Sciatic nerve (tissue), 2 donors: ENCODE measurements at places on chromosomes 16 and 17. TPM values are rescaled to one million over a fixed set of nuclear protein-coding genes. Genes with fewer than 3 reads are reported as not detected.

- DNase-seq, result no peak
Observed at GRCh38 chr16:2200313-2200712, 3.9 kb upstream of the CASKIN1 start.

GRCh38 chr17:50469208-50469605, 527 bp upstream of the CHAD start:
- DNase-seq, result no peak

SOX8 gene
- 57.7 TPM for total RNA-seq

CACNG4 gene
- total RNA-seq, result 0.36 TPM

- no peak for DNase-seq
Observed at GRCh38 chr17:78774453-78774852, 7.6 kb downstream of the CYTH1 start.

- no peak for DNase-seq
Observed at GRCh38 chr17:12089809-12090384, 69.2 kb downstream of the MAP2K4 start.

DNA sequence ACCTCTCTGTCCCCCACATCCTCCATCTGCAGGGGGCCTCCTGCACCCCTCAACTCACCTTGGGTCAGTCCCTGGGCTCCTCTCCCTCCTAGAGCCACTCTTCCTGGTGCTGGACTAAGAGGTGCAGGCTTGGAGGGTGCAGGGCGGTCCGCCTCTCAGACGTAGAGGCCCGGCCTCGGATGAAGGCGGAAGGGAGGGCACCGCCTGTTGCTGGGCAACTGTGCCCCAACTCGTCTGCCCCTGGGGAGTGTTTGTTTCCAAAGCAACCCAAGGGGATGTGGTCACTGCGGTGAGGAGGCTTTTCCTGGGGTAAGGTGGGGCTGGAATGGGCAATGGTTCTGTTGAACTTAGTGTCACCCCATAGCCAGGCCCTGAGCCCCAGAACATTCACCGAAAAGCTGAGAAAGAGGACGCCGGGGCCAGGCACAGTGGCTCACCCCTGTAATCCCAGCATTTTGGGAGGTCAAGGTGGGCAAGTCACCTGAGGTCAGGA, at the start of gene C16orf54:
Gene C16orf54, minus strand, starts transcription at position 138 of the 493 bp plus-strand sequence. CDS start 1,039 bp downstream, outside the sequence.
- peak; percentile 72 for DNase-seq

WIPF2 gene
- 41.1 TPM for total RNA-seq

GRCh38 chr17:4134721-4135120, 8.1 kb downstream of the ZZEF1 start:
- DNase-seq, result no peak

DNA sequence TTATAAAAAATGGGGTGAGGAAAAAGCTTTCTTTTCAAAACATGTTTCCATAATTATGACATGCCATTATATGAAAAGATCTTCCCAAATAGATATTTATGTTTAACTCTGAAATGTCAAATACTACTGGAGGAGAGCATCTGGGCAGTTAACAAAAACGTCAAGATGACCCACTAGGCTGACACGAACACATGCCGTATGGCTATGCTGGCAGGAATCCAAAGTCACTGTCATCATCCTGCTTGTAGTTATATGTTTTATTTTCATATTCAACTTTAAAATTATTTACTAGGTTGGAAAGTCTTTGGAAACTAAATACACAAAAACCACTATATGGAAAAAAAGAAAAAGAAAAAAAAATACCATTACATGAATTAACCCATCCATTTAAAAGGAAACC, 27.3 kb downstream of the ANKFY1 start:
- no peak for DNase-seq

DNA sequence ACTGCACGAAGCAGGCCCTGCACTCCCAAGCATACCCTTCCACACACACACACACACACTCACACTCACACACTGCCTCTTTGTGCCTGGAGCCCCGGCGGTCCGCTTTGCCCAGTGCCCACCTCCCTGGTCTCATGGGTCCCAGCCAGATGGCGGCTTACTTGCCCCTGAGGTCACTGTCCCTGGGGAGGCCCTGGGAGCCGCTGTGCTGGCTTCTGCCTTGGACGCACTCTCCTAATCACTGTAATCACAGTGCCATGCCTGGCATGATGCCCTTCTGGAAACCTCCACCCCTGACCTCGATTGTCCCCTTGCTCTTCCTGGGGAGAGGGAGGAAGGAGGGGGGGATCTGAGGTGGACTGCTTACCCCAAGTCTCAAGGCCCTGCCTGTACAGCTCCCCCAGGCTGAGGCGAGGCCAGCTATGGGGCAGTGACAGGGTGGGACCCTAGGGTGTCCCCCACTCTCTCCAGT, 36.0 kb downstream of the ARHGAP23 start:
- DNase-seq, result peak; percentile 86

HES7 gene
- total RNA-seq, result 1.1 TPM

GRCh38 chr16:67278773-67279295, 498 bp upstream of the PLEKHG4 start:
- no peak for DNase-seq

- DNase-seq, result no peak
Observed at GRCh38 chr17:65677932-65678331, 116.5 kb upstream of the AXIN2 start.

- DNase-seq, result no peak
Observed at GRCh38 chr17:18261146-18261515, 669 bp downstream of the MIEF2 start.

DNA sequence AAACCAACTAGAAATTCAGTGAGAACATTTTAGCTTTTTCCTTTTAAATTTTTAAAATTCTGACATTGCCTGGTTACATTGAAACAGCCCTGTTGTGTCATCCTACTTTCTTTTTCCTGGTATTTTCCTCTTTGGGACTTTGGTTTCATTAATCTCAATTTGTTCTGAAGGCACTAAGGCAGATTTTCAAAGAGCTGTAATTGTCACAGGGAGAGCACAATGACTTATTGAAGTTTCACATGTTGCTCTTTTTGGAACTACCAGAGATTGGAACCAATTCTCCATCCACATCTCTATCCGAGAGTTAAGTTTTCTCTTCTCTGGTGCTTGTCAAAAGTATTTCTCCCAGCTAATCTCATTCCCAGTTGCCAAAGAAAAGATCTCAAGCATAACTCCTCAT, 144.7 kb upstream of the TBX2 start:
- no peak for DNase-seq

- no peak for DNase-seq
Observed at GRCh38 chr17:79360196-79360595, 250.7 kb downstream of the RBFOX3 start.

GRCh38 chr17:76732734-76733617, 4.2 kb downstream of the SRSF2 start:
- no peak for DNase-seq

GRCh38 chr16:88569614-88569984, 604 bp upstream of the ZC3H18 start:
- no peak for DNase-seq

- no peak for DNase-seq
Observed at GRCh38 chr17:82304826-82305726, 12.3 kb downstream of the CD7 start.

AGRP gene
- total RNA-seq, result not detected

GRCh38 chr16:2516391-2517240, 2.9 kb downstream of the ATP6V0C start:
- DNase-seq, result no peak

SLC16A11 gene
- 0.89 TPM for total RNA-seq

CCR7 gene
- total RNA-seq, result 1.4 TPM

HOXB1 gene
- not detected for total RNA-seq

MEFV gene
- 3.0 TPM for total RNA-seq

GRCh38 chr16:51697454-51697853, 546.4 kb upstream of the SALL1 start:
- no peak for DNase-seq

DNA sequence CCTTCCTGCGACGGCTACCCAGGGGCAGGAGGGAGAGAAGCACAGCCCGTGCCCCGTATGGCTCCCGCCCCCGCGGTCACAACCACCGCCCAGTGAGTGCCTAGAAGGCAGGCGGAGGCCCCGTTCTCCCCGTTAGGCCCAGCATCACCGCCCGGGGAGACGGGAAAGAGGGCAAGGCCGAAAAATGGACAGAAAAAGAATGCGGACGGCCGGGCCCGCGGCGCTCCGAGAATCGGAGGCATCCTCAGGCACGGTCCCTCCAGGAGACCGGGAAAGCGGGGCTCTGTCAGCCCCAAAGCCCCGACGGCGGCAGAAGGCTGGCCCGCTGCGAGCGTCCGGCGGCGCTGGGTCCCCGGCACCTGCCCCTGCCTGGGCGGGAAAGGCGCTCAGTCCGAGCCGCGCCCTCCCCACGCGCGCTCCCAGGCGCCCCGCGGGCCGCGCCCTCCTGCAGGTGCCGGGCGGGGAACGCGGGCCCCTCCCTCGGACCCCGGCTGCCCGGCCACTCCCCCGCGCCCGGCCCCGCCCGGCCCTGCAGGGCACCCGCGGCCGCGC, 407 bp downstream of the MCRIP1 start:
- no peak for DNase-seq

DNA sequence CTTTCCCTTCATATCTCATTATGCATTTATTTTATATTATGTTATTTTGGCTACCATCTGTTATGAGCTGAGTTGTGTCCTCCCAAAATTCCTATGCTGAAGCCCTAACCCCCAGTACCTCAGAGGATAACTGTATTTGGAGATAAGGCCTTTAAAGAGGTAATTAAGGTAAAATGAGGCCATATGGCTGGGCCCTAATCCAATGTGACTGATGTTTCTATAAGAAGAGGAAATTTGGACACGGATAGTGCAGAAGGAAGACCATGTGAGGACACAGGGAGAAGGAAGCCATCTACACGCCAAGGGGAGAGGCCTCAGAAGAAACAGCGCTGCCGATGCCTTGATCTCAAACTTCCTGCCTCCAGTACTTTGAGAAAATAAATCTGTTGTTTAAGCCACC, 557.7 kb upstream of the CDH5 start:
- DNase-seq, result no peak

GHDC gene
- 22.7 TPM for total RNA-seq

DNA sequence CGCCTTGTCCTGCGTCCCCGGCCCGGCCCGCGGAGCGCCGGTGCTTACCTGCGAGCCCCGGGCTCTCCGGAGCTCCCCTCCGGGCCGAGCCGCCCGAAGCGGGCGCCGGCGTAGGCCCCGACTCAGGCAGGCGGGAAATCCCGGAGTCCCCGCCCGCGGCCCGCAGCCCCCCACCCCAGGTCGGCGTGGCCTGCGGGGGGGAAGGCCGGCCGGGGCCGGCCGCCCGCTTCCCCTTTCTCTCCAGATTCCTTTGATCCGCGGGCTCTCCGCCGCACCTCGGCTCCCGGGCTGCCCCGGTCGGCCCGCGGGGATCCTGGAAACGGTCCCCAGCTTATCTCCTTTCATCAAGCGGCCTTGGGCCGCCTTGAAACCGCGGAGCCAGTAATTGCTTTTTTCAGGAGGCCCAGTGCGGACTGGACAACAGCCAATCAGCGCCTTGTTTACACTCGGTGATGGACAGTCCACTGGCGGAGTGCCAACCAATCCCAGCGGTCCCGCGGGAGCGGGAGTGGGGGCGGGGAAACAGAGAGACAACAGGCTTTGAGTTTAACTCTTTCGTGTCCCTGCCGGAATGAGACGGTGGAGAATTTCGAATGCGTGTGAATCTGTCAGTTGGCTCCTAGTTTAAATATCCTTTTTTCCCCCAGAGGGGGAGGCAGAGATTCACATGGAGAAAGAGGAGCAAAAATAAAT, 1.4 kb upstream of the BAHCC1 start:
- peak; percentile 100 for DNase-seq

DNA sequence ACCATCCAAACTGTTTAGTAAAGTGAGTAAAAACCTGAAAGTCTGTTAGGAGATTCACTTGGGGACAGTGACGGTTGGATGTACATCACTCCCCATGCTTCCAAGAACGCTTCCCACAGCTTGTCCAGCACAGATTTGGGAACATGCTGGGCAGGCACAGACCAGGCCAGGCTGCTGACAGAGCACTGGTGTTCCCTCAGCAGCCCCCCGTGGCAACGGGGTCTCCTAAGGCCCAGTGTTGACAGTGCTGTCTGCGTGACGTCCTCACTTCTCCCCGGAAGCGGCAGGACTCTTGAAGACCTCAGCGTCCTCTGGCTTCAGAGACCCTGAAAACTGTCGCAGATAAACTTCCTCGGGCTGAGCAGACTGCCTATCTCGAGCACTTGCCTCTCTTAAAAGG, 8.9 kb upstream of the TRPV3 start:
- no peak for DNase-seq

- no peak for DNase-seq
Observed at GRCh38 chr17:40564195-40564882, 933 bp downstream of the CCR7 start.

- DNase-seq, result no peak
Observed at GRCh38 chr17:10060526-10060925, 137.9 kb downstream of the GAS7 start.

- no peak for DNase-seq
Observed at GRCh38 chr16:6032438-6032837, 934.8 kb upstream of the EEF2KMT start.

- DNase-seq, result peak; percentile 45
Observed at GRCh38 chr16:66476328-66477027, 49.4 kb downstream of the BEAN1 start.

DNA sequence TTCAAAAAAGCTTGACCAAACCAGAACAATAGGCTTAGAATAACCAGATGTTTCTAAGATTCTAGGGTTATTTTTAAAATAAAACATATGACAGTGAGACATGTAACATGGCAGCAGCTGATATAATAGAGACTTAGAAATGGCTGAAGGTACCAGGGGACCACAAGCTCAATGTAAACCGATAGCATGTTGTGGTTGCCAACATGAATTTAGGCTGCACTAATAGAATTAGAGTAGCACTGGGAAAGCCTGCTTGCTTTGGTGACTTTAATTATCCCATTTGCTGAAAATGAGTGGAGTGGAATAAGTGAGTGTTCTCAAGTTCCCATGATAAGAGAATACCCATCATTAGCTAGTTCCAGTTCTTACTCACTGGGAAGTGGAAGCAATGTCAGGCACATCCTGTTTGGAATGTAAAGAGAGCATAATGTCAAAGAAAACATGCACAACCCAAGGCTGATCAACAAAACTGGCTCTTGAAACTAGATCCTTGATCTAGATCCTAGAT, 621.2 kb upstream of the CDH5 start:
- DNase-seq, result no peak

- DNase-seq, result no peak
Observed at GRCh38 chr16:87762620-87763019, 3.2 kb downstream of the KLHDC4 start.

DNA sequence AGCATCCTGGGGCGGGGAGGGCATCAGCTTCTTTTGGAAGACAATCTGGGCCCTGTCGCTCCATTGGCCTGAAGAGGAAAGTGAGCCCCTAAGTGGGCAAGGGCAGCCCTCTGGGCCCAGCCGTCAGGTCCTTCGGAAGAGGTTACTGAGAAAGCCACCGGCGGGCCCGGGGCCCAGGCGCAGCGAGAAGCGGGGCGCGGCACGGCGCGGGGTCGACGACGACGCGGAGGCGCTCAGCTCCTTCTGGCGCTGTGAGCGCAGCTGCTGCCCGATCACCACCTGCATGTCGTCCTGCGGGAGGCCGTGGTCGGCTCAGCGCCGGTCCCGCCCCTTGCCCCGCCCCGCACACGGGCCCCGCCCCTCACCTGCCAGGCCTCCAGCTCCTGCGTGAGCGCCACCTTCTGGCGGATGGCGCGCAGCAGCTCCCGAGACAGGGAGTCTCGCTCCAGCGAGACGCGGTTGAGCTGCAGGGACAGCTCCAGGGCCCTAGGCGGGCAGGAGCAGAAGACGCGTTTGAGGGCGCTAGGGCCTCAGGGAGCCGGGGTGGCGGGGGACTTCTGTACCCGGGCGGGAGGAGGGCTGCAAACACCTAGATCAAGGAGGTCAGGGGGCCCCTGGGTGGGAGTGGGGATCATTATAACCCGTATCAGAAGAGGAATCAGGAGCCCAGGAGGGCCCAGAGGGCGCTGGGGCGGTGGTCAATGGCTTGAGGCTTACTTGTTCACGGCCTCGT, 4.3 kb downstream of the THOC6 start:
- DNase-seq, result peak; percentile 82

GRCh38 chr17:2468270-2468669, 43.4 kb downstream of the METTL16 start:
- no peak for DNase-seq
